ENCODE measurements at places on chromosomes 7 and 10. TPM values are rescaled to one million over a fixed set of nuclear protein-coding genes. Genes with fewer than 3 reads are reported as not detected.

The GNAI1 gene
- total RNA-seq: 39.2 TPM

The PON1 gene
- 0.28 TPM for total RNA-seq

The PCLO gene
- total RNA-seq: 0.91 TPM

The BMPER gene
- total RNA-seq: 7.6 TPM

Measured in A549 treated with DMSO at 1 μM for 4 hours (cell line).